NCI-H460 (cell line): ENCODE measurements at places on chromosomes 5 and 9. TPM values are rescaled to one million over a fixed set of nuclear protein-coding genes. Genes with fewer than 3 reads are reported as not detected.

The MARVELD2 gene
- 8.8 and 9.3 TPM in 2 replicates for total RNA-seq

The SIT1 gene
- not detected in 2 replicates for total RNA-seq

The PPP6C gene
- 52.7 and 53.1 TPM in 2 replicates for total RNA-seq

The SAXO1 gene
- total RNA-seq: not detected in 2 replicates

The C1QTNF2 gene
- not detected in 2 replicates for total RNA-seq

The NXNL2 gene
- total RNA-seq: 0.17 TPM in 1 of 2 replicates, not detected in the other

The PRDM9 gene
- total RNA-seq: not detected in 2 replicates

The NUTM2F gene
- not detected in 2 replicates for total RNA-seq

The FBXL7 gene
- 3.9 TPM in 2 replicates for total RNA-seq

The CTNNA1 gene
- 332 and 337 TPM in 2 replicates for total RNA-seq

The PANK3 gene
- total RNA-seq: 59.7 and 66.0 TPM in 2 replicates

The TPD52L3 gene
- total RNA-seq: not detected in 2 replicates

The OSMR gene
- total RNA-seq: 79.4 and 82.8 TPM in 2 replicates

The TMEM215 gene
- total RNA-seq: not detected in 2 replicates

The RPS14 gene
- 4,447 and 4,846 TPM in 2 replicates for total RNA-seq

The PRRC2B gene
- 77.5 and 83.8 TPM in 2 replicates for total RNA-seq

The PCA3 gene
- total RNA-seq: not detected in 2 replicates

The GRXCR2 gene
- not detected in 2 replicates for total RNA-seq

The ACOT12 gene
- total RNA-seq: not detected in 2 replicates

The GARIN3 gene
- not detected in 2 replicates for total RNA-seq

The KIAA1958 gene
- 6.6 and 7.1 TPM in 2 replicates for total RNA-seq

The PCDHGA10 gene
- total RNA-seq: 5.1 TPM in 2 replicates

The MLANA gene
- total RNA-seq: not detected in 2 replicates

The NDST1 gene
- total RNA-seq: 19.5 and 20.8 TPM in 2 replicates

The PCDHA1 gene
- total RNA-seq: 0.07 and 0.12 TPM in 2 replicates

The SAPCD2 gene
- 32.4 and 43.6 TPM in 2 replicates for total RNA-seq

The GPR151 gene
- not detected in 2 replicates for total RNA-seq

The CDC20B gene
- not detected in 2 replicates for total RNA-seq

The SLC34A1 gene
- not detected in 2 replicates for total RNA-seq
